ENCODE measurements at places on chromosomes 3 and 15.

DNA sequence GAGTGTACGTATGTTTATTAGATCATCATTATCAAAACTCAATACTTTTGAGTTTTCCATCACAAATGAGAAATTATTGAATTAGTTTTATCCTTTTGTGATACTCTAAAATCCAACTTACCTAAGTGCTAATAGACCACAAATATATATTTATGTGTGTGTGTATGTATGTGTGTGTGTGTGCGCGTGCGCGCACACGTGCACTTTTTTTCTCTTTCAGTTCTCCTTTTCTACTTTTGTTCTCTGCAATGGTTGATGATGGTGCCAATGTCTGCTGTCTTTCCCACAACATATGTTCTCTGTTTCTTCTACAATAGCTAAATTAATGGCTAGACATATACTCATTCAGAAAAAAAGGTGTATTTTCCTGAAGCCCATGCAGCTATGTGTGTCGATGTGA lies 571.6 kb upstream of the ARPP21 start:
- DNase-seq, result no peak

DNA sequence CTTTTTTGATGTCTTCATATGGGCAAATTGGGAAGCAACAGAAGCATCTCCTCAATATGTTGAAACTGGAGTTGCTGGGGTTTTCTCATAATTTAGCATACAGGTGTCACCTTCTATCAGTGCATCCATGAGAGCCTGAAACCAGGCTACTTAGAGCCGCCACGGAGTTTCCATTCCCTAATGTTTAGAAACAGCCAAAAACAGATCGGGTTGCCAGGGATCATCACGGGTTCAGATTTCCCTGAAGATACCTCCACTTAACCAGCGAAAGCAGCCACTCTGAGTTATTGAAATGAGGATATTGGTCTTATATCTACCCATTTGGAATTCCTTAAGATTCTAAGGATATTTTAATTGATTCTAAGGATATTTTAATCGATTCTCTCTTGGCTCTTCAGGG lies 14.5 kb downstream of the TERB2 start:
- no peak for DNase-seq

DNA sequence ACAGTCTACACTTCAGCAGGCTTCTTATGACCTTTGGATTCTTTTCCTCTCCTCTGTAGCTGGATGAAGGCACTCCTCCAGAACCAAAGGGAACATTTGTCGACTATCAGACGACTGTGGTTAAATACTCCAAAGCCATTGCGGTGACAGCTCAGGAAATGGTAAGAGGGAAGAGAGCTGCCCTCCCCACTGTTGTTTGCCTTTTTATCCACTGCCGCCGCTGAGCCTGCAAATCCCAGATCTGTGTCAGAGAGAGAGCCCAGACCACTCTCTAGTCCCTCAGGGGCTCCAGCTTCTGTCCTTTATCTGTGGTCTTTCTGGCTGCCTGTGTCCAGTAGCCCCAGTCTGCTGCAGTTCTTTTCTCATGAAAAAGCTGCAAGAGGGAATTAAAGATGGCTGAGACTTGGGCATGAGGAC lies 261.5 kb upstream of the TPM1 start:
- DNase-seq, result no peak

DNA sequence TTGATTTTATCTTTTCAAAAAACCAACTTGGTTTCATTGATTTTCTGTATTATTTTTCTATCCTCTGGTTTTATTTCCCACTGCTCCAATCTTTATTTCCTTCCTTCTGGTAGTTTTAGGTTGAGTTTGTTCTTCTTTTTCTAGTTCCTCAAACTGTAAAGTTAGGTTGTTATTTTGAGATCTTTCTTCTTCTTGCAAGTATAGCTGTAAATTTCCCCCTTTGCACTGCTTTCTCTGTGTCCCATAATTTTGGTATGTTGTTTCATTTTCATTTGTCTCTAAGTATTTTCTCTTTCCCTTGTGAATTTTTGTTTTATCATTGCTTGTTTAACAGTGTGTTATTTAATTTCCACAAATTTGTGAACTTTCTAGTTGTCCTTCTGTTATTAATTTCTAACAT lies 120.0 kb downstream of the PLD1 start:
- DNase-seq, result no peak

GRCh38 chr3:85360742-85361387 lies 402.1 kb downstream of the CADM2 start:
- DNase-seq, result no peak

GRCh38 chr15:78739996-78740903 lies 71.0 kb downstream of the ADAMTS7 start:
- peak; percentile 58 for DNase-seq

- DNase-seq, result no peak
Observed at GRCh38 chr3:191889106-191889505, 428.1 kb downstream of the PYDC2 start.

DNA sequence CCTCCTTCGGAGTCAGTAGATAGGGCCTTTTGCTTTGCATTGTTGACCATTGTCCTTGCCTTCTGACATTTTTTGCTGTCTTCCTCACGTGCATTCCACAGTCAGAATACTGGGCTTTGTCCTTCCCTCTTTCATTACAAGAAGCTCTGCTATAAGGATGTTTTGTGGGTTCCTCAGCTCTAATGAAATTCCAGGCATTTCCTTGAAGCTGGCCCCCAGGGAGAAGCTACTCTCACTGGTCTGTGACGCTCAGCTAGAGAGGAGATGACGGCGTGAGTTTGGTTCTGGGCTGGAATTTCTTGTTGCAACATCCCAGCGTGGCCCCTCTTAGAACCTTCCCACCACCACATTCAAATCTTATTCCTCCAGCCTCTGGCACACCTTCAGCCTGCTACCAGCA lies 210.2 kb downstream of the TJP1 start:
- no peak for DNase-seq

DNA sequence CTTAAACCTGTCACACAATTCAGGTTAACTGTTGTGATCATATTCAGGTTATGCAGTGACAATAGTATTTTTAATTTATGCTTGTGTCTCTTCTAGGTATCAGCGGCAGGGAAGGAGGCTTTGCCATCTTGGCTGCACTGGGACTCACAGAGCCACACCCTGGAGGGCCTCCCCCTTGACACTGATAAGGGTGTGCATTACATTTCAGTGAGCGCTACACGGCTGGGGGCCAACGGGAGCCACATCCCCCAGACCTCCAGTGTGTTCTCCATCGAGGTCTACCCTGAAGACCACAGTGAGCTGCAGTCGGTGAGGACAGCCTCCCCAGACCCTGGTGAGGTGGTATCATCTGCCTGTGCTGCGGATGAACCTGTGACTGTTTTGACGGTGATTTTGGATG lies 23.6 kb upstream of the BSN start:
- DNase-seq, result no peak

GRCh38 chr3:152899306-152899705 lies 64.4 kb downstream of the P2RY1 start:
- DNase-seq, result no peak

- DNase-seq, result no peak
Observed at GRCh38 chr15:85559530-85559929, 179.1 kb downstream of the AKAP13 start.

DNA sequence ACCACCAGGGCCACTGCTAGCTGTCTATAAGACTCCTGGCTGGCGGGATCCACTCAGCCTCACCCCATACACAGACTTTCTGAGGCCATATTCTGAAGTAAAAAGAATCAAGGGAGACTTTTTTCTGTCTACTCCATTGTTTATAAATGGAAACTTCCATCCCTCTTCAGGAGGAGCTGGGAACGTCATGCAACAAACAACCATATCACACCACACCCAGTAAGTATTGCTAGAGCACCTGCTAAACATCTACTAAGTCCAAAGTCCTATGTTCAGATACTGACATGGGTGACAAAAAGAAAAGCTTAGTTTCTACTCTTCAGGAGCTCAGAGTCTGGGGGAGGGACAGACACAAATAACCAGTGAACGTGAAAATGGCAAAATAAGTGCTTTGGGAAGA lies 324.8 kb upstream of the ONECUT1 start:
- DNase-seq, result no peak

DNA sequence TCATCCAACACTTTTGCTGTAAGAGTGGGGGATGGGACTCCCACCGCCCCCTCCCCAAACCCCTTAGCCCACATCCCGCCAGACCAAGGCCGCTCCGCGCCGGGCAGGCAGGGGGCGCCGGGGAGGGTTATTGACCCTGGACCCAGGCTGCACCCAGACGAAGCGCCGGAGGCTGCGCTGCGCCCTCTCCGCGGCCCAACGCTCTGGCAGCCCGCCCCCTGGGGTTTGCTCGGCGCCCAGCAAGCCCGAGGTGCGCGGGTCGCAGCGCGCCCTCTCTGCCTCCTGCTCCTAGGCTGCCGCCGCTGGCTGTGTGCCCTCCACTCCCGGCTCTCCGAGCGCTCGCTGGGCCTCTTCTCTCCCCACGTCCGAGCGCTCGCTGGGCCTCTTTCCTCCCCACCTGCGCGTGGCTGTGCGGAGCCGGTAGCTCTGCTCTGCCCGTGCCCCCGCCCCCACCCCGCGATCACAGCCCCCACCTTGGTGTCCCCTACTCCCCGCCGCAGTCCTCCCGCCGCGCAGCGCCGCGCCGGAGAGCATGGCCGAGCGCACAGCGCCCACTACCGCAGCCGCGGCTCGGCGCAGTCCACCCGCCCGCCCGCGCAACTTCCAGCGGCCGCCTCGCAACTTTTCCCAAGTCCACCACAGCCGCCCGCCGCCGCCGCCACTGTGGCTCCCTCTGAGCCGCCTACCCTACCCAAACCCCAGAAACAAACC lies 1.2 kb downstream of the MECOM start:
- no peak for DNase-seq

GRCh38 chr3:155112661-155113389 lies 32.7 kb downstream of the MME start:
- DNase-seq, result no peak

GRCh38 chr3:177382944-177383343 lies 185.7 kb upstream of the TBL1XR1 start:
- DNase-seq, result no peak

DNA sequence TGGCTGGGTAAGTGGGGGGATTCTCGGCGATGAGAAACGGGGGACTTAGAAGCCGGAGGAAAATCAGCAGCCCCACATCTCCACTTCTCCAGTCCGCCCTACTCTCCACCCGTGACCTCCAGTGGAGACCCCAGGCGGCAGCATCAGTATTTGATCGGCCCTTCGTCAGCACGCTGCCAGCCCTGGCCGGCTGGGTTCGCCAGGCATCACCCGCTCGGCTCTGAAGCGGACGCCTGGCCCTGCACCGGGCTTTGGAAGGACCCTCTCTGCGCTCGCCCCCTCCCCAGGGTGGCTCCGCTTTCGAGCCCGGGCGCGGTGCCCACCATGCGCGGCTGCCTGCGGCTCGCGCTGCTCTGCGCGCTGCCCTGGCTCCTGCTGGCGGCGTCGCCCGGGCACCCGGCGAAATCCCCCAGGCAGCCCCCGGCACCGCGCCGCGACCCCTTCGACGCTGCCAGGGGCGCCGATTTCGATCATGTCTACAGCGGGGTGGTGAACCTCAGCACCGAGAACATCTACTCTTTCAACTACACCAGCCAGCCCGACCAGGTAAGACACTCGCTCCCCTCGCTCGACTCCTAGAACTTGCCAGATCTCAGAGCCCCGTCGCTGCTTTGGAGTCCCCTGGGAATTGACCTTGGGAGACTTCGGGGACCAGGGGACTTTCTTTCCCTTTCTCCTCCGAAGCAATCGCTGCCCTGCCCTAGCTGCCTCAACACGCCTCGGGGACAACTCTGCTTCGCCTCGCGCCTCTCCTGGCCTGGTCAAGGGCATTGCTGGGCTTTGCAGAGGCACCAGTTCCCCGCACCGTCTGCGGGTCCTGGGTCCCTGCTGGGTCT lies 561 bp downstream of the SIDT1 start:
- DNase-seq, result peak; percentile 36

DNA sequence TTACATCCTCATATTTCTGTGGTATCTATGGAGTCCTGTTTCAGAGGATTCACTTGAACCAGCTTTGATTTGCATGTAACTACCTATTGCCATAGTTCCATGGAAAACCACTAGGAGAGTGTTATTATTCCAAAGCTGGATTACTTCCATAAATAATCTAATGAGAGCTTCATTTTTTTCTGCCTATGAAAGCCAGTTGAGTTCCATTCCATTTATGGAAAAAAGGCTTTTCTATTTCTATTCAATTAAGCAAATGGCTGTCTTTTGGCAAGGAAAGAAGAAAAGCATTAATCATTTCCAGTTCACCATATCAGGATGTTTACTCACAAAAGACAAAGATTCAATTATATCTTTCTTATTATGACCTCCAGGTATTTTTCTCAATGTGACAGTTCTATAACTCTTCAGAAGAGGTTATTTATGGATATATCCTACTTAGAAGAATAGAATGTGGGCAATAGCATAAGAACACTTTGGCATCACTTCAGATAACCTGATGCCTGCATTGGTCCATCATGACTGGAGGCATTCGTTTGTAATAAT lies 259.9 kb upstream of the ZPLD1 start:
- DNase-seq, result no peak

Measured in stimulated activated CD4-positive, alpha-beta T cell treated with anti-CD3 and anti-CD28 coated beads, Interleukin-12 subunit alpha, Interleukin-12 subunit beta, amount 100 ng/mL, for 4 hours (primary cell).